ENCODE measurements at places on chromosomes 12 and 14.

- no peak for ATAC-seq
Measured at GRCh38 chr12:19624491-19624890, 185.2 kb downstream of the AEBP2 start.

- no peak for ATAC-seq
Measured at GRCh38 chr12:104964167-104964855, 6.2 kb upstream of the SLC41A2 start.

DNA sequence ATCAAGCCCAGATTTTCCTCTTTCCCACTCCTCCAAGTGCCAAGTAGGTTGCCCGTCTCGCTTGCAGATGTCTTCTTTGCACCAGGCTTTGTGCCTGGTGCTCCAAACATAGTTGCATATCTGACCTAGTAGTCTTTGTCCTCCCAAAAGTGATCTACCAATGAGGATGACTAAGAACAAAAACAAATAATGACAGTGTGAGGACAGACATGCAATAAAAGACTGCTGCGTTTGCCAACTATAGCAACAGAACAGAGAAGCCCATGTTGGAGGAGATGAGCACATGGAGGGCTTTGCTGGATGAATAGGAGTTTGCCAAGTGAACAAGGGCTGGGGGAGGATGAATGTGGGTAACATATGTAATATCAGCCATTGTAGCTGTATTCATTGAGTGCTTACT lies 15.6 kb downstream of the DTX1 start:
- peak; percentile 53 for ATAC-seq

GRCh38 chr12:127271776-127272175 lies 995.2 kb upstream of the TMEM132C start:
- ATAC-seq, result no peak

GRCh38 chr14:50795909-50796308 lies 35.1 kb downstream of the NIN start:
- ATAC-seq, result no peak

GRCh38 chr14:73785834-73786635 lies 65.6 kb upstream of the PTGR2 start:
- peak; percentile 47 for ATAC-seq

DNA sequence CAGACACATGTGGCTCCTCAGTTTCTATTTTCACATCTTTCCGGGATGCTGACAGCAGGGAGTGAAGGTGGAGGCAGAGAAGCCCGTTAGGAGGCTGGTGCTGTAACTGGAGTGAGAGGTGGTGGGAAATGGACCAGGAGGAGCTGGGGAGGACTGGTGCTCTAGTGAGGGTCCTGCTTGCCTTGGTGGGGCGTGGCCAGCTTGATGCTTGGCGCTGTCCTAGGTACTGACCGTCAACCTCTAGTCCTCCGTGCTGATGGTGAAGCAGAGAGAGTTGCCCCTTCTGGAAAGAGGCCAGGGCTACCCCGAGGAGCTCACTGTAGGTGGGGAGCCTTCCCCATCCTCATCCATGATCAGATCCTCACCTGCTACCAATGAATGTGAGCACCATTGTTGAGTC lies 1.4 kb downstream of the TRMT61A start:
- no peak for ATAC-seq

GRCh38 chr14:68297039-68297438 lies 477.5 kb downstream of the RAD51B start:
- ATAC-seq, result no peak

GRCh38 chr12:122886851-122887818 lies 8.8 kb downstream of the VPS37B start:
- peak; percentile 74 for ATAC-seq

- no peak for ATAC-seq
Measured at GRCh38 chr14:105155071-105155651, 13.4 kb downstream of the JAG2 start.
